ENCODE measurements at places on chromosomes 11 and 22. TPM values are rescaled to one million over a fixed set of nuclear protein-coding genes. Genes with fewer than 3 reads are reported as not detected.

DNA sequence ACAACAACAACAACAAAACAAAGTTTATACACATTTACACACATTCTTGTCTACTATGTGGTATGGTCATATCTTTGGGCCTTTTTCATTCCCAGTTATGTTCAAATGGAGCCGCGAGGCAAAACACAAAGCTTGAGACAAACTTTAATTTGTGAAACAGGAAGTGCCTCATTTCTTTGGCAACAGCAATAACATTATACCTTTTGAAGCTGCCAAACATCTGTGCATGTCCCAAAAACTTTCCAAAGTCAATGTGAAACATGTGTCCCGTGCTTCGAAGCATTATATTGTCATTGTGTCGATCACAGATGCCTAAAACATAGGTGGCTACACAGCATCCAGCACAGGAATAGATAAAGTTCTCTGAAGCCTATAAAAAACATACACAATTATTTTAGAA, 25.0 kb upstream of the RPS13 start:
- no peak overlapping the region for H3K4me3 ChIP-seq
- H3K27ac ChIP-seq, result no peak overlapping the region
- H3K36me3 ChIP-seq, result no peaks in the 10 kb centered on the region

- H3K27me3 ChIP-seq, result no peaks in the 10 kb centered on the region
- H3K4me3 ChIP-seq, result no peak overlapping the region
- peak; percentile 94 for DNase-seq
- H3K4me1 ChIP-seq, result no peaks in the 10 kb centered on the region
- no peaks in the 10 kb centered on the region for H3K36me3 ChIP-seq
Observed at GRCh38 chr11:1559111-1559951, 12.7 kb downstream of the DUSP8 start.

- peak overlapping the region; percentile 45 for H3K27ac ChIP-seq
- H3K27me3 ChIP-seq, result no peaks in the 10 kb centered on the region
- H3K4me1 ChIP-seq, result peaks cover 30% of the 10 kb centered on the region
- no peak overlapping the region for H3K4me3 ChIP-seq
Observed at GRCh38 chr11:75337195-75337654, 14.2 kb downstream of the ARRB1 start.

GRCh38 chr22:21570398-21570797, 2.9 kb downstream of the UBE2L3 start:
- H3K36me3 ChIP-seq, result no peaks in the 10 kb centered on the region
- H3K27ac ChIP-seq, result no peak overlapping the region
- no peak for DNase-seq
- H3K4me3 ChIP-seq, result no peak overlapping the region
- H3K27me3 ChIP-seq, result no peaks in the 10 kb centered on the region
- no peaks in the 10 kb centered on the region for H3K4me1 ChIP-seq

DNA sequence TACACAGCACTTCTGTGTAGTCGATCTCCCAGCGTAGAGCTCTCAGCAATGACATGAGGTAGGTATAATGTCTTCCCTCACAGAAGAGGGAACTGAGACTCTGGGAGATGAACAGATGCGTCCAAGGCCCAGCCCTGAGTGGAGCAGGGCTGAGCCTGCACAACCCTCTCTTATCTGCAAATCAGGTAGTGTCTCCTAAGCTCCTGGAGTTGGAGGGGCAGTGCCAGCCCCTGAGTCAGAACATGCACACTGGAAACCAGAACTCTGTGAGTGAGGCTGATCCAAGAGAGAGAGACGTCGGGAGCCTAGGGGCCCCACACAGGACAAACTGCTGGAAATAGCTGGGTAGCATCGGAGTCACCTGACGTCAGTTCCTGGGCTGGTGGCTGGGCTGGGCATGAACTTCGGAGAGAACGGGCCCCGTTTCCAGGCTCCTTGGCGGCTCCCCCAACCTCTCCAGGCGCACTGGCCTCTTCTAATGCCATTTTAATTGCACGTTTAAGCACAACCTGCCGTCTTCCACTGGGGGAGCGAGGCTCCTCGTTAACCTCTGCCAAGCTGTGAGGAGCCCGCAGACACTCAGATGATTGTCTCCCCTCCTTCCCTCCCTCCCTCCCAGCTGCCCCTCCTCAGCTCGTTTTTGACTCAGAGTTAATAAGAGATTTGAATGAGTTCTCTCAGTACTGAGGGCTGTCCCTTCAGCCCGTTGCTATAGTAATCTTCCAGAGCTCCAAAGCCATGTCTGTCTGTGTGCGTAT, 191.2 kb upstream of the TBCEL start:
- H3K27me3 ChIP-seq, result no peaks in the 10 kb centered on the region
- DNase-seq, result no peak
- no peak overlapping the region for H3K4me3 ChIP-seq
- no peak overlapping the region for H3K27ac ChIP-seq
- H3K4me1 ChIP-seq, result no peaks in the 10 kb centered on the region

DNA sequence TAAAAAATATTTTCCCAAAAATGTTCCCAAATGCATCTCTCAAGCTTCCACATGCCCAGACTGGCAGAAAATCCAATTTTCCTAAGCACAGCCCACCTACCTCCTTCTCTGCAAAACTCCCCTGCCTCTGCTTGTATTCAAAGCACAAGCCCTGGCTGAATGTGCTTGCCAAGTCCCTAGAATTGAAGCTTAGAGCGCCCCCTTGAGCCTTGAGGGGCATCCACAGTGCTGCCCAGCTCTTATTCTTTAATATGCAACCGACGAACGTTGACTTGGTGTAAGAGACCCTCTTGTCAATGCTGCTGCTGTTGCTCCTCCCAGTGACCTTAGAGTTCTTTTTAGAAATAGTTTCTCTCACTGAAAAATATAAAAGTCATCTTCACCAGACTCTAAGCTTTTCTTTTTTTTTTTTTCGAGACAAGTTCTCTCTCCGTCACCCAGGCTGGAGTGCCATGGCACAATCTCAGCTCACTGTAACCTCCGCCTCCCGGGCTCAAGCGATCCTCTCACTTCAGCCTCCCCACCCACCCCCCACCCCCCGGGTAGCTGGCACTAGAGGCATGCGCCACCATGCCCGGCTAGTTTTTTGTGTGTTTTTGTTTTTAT, 63.5 kb upstream of the CAPRIN1 start:
- DNase-seq, result peak; percentile 57
- no peak overlapping the region for H3K4me3 ChIP-seq
- H3K4me1 ChIP-seq, result no peaks in the 10 kb centered on the region

GRCh38 chr11:64334764-64335735, 5.0 kb upstream of the CCDC88B start:
- H3K4me1 ChIP-seq, result peaks cover 17% of the 10 kb centered on the region
- H3K27ac ChIP-seq, result peak overlapping the region; percentile 52
- H3K4me3 ChIP-seq, result no peak overlapping the region
- H3K27me3 ChIP-seq, result no peaks in the 10 kb centered on the region
- DNase-seq, result peak; percentile 70

- H3K4me1 ChIP-seq, result peaks cover 6% of the 10 kb centered on the region
- DNase-seq, result peak; percentile 69
- H3K27ac ChIP-seq, result no peak overlapping the region
- no peak overlapping the region for H3K4me3 ChIP-seq
- no peaks in the 10 kb centered on the region for H3K27me3 ChIP-seq
Observed at GRCh38 chr22:37472418-37473006, 13.7 kb downstream of the MFNG start.

GRCh38 chr11:96506953-96507354, 117.1 kb downstream of the JRKL start:
- H3K4me3 ChIP-seq, result no peak overlapping the region
- no peaks in the 10 kb centered on the region for H3K36me3 ChIP-seq
- no peaks in the 10 kb centered on the region for H3K4me1 ChIP-seq

DNA sequence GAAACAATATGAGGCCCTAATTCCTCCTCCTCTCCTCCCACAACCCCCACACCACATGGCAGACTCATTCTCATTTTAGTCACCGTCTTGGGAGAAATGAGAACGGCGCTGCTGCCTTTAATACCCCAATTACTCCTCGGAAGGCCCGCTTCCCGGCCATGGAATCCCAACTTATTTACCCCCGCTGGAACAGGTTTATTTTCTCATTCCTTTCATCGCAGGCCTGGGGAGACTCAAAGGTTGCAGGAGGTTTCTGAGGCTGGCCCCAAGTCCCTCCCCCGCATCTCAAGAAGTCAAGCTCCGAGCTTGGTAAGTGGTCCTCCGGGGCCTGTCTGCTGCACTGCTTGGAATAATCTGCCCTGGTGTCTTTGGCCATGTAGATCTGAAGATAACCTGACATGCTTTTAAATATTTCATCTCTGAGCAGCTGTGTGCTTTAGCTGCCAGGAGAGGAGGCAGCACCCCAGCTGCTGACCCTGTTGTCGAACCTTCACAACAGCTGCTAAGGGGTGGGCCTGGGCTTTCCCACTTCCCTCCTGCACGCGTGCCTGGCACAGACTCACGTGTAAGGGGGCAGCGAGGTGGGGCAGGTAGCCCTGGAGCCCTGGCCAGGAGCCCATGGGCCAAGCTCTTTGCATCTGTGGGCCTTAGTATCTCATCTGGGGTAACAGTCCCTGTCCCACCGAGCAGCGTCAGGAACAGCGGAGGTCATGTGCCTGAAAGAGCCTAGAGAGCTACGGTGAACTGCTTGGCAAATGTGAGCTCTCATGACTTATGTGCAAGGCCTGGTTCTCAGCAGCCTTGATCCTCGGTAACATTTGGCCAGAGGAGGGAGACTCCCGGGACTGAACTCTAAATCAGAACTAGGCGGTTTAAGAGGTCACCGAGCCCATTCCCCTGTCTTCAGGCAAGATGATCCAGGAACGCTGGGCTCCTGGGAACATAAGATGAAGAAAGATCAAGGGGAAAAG, 164.6 kb downstream of the ST3GAL4 start:
- H3K27ac ChIP-seq, result no peak overlapping the region
- H3K27me3 ChIP-seq, result no peaks in the 10 kb centered on the region
- no peak overlapping the region for H3K4me3 ChIP-seq
- no peaks in the 10 kb centered on the region for H3K36me3 ChIP-seq
- H3K4me1 ChIP-seq, result no peaks in the 10 kb centered on the region

GRCh38 chr22:25013607-25014006, 61.1 kb downstream of the KIAA1671 start:
- H3K27me3 ChIP-seq, result no peaks in the 10 kb centered on the region
- no peak overlapping the region for H3K4me3 ChIP-seq
- peaks cover 25% of the 10 kb centered on the region for H3K4me1 ChIP-seq
- H3K27ac ChIP-seq, result peak overlapping the region; percentile 46
- no peak for DNase-seq

DNA sequence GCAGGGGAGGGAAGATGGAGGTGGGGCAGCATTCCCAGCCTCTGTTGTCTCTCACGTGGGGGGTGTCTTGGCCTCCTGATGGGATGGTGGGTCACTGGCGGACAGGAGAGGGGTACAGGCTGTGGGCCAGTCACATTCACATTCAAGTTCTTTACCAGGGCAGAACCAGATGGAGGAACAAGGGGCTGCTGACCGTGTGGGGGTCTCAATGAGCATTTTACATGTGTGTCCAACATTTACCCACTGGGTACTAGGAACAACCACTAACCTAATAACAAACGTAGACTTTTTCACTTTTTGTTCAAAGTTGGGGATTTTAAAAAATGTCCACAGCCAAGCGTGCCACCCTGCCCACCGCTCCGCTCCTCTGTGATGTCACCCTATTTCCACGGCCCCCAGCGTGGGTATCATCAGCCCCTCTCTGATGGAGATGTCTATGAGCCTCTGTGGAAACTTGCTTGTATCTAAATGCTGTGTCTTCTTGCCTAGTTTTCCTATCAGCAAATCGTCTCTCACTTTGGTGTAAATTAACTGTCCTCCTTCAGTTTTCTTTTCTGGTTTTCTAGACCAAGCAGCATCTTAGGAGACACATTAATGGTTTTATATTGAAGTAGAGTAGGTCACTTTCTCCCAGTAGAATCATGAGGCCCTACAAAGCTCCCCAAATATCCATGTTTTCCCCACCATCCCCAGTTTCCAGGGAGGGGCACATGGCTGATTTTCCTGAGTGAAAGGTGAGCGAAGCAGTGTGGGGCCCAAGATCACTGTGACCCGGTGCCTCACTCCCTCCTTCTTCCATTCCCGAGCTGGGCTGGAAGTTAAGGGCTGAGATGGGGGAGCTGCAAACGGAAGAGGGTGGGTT, 936.7 kb downstream of the BRD1 start:
- H3K36me3 ChIP-seq, result no peaks in the 10 kb centered on the region
- no peaks in the 10 kb centered on the region for H3K27me3 ChIP-seq
- H3K27ac ChIP-seq, result no peak overlapping the region
- H3K4me3 ChIP-seq, result no peak overlapping the region
- DNase-seq, result no peak
- H3K4me1 ChIP-seq, result no peaks in the 10 kb centered on the region

DNA sequence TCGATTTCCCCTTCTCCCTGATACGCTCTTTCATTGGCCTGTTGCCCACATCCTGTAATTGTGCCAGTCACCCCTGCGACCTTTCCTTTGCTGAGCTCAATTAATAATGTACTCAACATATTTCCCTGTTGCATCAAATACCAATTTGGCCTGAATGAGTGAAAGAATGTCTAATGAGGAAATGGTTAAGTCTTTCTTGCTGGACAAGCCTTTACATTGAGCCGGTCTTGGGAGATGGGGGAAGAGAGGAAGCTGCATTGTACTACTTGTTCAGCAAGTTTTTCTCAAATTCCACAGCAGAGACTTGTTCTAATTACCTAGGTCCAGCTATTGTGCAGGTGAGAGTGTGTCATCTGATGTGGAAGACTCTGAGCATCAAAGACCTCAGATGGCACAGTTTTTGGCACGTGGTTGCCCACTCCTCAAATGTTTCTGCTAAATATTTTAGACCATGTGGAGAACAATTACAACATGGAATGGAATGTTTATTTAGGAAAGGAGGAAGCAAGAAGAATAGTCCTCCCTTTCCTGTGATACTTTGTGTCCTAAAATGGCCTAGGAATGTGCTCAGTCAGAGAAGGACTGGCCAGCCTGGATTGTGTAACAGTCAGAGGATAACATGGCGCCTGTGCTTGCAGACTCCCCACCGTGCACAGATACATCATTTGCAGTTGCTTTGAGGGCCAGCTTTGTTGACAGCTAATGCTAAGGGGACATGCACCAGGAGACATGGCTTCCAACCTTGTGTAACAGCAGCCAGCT, 129.5 kb upstream of the E2F8 start:
- H3K27ac ChIP-seq, result no peak overlapping the region
- no peaks in the 10 kb centered on the region for H3K4me1 ChIP-seq
- no peaks in the 10 kb centered on the region for H3K36me3 ChIP-seq
- DNase-seq, result no peak

DNA sequence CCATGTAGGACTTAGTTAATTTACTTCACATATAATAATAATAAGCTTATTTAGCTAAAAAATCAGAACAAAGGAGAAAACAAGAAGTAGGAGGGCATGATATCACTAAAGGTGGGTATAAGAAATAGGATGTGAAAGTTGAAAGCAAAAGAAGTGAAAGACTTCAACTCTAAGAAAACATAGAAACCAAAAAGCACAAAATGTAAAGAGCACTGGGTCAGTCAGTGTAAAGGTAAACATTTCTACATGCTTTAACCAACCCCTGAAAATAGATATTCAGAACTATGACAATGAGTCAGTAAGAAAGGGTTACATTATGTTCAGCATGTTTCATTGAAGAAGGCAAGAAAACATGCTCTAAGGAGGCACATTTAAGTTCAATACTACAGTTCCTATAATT, 298.8 kb downstream of the SWAP70 start:
- no peak overlapping the region for H3K4me3 ChIP-seq
- no peak overlapping the region for H3K27ac ChIP-seq
- DNase-seq, result no peak
- H3K27me3 ChIP-seq, result no peaks in the 10 kb centered on the region
- H3K4me1 ChIP-seq, result no peaks in the 10 kb centered on the region

The HTATIP2 gene
- 125 TPM for total RNA-seq

The F2 gene
- total RNA-seq, result 0.53 TPM

The DDI1 gene
- total RNA-seq, result not detected

The TP53I11 gene
- total RNA-seq, result 76.7 TPM

The MS4A10 gene
- 151 TPM for total RNA-seq
